ENCODE measurements at places on chromosomes 5 and 9. TPM values are rescaled to one million over a fixed set of nuclear protein-coding genes. Genes with fewer than 3 reads are reported as not detected.

CTXN3 gene
- polyA plus RNA-seq = 3.0 TPM

PIP5K1B gene
- 2.5 TPM for polyA plus RNA-seq

PTGER4 gene
- 1.1 TPM for polyA plus RNA-seq

IFNK gene
- polyA plus RNA-seq = not detected

DDX4 gene
- not detected for polyA plus RNA-seq

All from brain (organoid and tissue), 16 donors.